ENCODE measurements at places on chromosomes 16 and 17.

GRCh38 chr17:27496437-27496943 is 40.2 kb downstream of the KSR1 start:
- no peak for DNase-seq

DNA sequence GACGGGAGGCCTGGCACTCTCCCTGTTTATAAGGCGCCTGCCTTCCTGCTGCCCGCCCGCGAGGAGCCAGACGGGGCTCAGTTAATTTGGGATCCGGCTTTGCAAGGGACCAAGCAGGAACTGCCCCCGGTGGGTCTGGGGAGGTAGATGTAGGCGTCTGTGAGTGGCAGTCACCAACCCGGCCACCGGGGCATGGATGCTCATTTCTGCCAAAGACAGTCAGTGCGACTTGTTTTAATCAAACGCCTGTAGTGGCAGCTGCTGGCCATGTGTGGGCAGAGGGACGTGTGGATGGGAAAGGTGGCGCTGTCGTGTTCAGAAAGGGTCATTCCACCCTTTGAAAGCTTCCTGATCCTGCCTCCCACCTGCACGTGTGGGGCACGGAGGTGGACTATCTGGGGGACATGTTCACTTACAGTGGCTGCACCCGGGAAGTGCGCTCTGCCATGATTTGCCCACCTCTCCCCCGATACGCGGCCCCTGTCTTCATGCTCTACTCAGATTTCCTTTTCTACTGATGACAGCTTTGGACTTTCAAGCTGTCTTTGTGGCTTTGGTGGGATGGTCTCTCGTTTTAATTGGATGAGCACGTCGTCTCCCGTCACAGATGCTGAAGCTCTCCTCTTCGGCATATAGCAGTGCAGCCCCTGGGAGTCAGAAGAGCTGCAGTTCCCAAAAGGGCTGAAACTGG is 60.3 kb upstream of the CIBAR2 start:
- peak; percentile 72 for DNase-seq

GRCh38 chr16:46947900-46948547 is 25.4 kb downstream of the DNAJA2 start:
- DNase-seq = peak; percentile 68

- DNase-seq = no peak
Measured at GRCh38 chr17:3318336-3318735, 20.2 kb upstream of the OR3A1 start.

Data from adipocyte (in vitro differentiated cells).